ENCODE measurements at places on chromosomes 5 and 9.

DNA sequence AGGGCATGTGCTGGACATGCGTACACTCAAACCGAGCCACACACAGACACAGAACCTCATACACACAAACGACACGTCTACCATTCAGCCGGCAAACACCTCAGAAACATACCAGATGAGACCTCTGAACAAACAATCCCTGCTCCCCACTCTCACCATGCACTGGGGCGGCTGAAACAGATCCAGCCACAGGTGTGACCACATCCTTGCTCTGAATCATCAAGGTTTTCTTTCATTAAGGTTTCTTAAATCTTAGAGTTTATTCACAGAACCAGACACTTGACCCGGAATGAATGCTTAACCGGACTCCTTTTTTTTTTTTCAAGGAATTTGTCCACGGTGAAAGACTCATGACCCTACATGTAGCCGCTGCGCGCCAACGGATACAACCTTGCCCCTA is 26.2 kb downstream of the TERT start:
- no peak for DNase-seq

DNA sequence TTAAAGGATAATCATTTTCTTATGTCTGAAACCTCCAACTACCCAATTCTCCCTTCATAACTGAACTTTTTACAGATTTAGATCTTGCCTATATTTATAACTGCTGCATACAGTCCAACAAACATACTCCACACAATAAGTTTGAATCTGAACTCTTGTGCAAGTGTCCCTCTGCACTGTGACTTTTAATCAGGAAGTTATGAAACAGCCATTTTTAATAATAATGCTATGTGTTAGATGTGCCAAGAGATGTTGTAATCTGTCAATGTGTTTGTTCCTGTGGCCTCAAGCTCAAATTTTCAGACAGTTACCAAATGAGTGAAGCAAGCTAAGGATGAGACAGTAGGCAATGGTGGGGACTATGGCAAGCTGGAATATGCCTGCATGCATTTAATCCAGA is 57.6 kb upstream of the MTAP start:
- no peak for DNase-seq

- DNase-seq: no peak
Observed at GRCh38 chr5:25295067-25295466, 650.3 kb upstream of the CDH10 start.

DNA sequence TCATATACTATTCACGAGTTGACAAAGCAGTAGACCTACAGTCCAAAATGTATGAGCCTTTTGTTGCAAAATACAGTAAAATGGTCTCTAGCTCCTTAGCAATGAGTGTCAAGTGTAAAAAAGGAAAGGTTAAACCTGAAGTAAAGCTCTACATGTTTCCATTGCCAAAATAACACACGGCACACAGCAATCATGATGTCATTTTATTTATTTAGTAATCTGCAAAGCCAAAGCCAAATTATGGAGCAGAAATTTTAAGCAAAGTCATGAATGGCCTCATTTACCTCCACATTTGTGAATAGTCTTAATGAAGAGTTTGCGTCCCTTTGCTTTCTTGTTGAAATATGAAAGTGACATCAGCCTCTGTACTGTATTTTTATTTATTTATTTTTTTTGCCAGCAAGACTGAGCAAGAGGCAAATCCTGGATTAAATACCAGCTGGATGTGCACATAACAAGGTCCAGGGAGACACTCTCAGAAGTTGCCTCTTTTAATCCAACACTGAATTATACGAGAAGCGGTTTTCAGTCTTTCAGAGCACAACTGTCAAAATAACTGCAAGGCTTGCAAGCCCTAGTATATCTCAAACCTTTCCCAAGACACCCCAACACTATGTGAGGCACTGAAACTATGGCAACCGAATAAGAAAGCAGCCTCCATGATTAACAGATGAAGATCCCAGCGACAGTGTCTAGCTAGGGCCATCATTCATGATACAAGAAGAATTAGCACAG is 9.7 kb downstream of the SEMA6A start:
- DNase-seq: no peak

DNA sequence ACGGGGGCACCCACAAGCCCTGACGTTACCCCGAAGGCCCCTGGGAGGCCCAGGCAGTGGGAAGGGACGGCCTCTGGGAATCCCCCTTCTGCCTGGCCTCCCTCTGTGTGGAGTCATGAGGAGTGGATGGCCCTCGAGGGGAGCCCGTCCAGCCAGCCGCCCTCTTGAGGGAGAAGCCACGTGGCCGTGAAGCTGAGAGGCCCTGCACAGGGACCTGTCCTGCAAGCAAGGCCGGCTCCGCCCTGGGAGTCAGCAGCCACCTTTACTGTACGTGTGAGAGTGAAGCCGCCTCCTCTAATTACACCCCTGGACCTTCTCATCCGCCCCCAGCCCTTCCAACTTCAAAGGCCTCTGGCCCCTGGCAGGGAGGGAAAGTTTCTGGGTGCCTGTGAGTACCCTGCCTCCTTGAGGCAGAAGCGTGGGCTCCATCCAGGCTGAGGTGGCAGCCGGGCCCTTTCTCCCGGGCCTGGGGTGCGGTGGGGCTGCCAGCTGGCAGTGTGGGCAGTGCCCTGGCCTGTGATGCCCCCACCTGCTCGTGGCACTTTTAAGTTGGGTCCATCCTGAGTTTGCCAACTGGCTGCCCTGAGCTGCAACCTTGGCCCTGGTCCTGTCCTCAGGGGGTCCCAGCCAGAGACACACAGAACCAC is 55.9 kb upstream of the EGFL7 start:
- DNase-seq: no peak

Data from bone marrow (tissue), 2 donors.